Choroid plexus epithelial cell (primary cell): ENCODE measurements at places on chromosomes 16 and 17.

DNA sequence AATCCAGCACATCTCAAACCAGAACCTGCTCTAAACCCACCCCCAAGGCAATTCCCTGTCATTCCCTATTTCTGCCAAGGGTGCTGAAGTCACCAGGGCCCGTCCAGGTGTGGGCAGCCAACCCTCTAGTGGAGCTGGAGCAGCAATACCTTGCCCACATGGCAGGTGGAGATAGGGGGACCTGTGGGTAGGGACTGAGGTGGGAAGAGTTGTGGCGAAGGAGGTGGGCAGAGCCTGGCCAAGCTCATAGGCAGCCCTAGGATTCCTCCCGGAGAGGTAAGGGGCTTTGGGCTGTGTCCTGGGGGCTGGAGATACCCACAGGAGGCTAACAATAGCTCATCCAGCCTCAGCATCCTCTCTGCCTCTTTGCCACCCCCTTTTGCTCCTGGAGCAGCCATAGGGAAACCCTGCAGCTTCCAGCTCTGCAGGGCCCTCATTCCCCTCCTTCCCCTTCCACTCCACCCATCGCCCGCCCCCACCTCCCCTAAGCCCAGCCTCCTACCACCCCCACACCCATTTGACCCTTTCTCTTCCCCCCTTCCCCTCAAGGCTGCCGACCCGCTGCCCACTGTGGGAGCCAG, 30.4 kb upstream of the CRHR1 start:
- no peak for DNase-seq

- no peak for DNase-seq
These were observed 602.0 kb upstream of the C16orf82 start for GRCh38 chr16:26464576-26465266.

DNA sequence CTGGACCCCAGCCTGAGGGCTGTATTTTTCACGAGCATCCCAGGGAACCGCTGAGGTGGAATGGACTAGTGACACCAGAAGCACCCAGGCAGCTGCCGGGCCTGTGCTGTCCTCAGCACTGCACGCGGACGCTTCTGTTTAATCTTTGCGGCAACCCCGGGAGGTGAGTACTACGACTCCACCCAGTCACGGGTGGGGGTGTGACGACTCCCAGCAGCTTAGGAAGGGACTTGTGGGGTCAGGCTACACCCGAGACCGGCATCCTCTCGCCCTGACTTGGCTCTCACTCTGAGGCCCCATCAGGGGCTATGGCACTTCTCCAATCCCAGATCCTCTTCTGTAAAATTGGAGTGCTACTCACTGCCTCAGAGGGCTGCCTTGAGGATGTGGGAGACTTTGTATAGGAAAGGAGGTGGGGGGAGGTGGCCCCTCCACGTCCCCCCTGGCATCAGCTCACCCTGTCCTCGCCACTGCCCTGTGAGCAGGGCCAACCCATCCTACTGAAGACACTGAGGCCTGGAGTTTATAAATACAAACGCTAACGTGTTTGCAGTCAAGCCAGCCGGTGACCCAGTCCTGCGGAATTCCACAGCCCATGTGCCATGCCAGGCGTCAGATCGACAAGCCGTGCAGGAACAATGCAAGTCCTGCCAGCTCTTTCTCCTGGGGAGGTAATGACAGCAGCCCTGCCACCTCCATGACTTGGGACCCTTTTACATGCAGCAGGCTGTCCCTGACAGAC, 44.4 kb downstream of the PPL start:
- DNase-seq = peak; percentile 60

GRCh38 chr16:82488460-82488859, 138.3 kb upstream of the CDH13 start:
- DNase-seq = no peak

- no peak for DNase-seq
These were observed 5.8 kb downstream of the CRHR1 start for GRCh38 chr17:45789874-45790273.

- peak; percentile 12 for DNase-seq
These were observed 43.7 kb downstream of the RND2 start for GRCh38 chr17:43068570-43069367.

GRCh38 chr16:66097751-66098150, 268.7 kb upstream of the CDH5 start:
- DNase-seq = no peak

GRCh38 chr17:81395600-81396277, 482 bp downstream of the BAHCC1 start:
- no peak for DNase-seq

- no peak for DNase-seq
These were observed 21.1 kb upstream of the MYOCD start for GRCh38 chr17:12644623-12645022.

GRCh38 chr16:946048-946395, 24.8 kb downstream of the LMF1 start:
- peak; percentile 23 for DNase-seq

- DNase-seq = peak; percentile 78
These were observed 2.4 kb downstream of the DHRS7B start for GRCh38 chr17:21129023-21129681.

- DNase-seq = no peak
These were observed 867.3 kb upstream of the GOT2 start for GRCh38 chr16:59601452-59601851.

DNA sequence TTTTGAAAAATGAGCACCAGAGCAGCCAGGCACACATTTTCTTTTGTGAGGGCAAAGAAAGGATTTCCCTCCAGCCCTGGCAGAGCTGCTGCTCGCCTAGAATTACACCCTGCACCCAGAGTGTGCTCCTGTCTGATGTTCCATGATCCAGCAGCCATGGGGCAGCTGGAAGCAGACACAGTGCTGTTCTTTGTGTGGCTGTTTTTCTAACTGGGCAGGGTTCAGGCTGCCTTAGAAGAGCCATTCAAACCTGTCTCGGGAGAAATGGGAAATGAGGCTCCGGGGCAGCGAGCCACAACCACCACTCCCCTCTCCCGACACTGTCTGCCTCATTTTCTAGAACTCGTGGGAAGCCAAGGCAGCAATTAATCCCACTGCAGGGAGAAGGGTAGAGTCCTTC, 28.9 kb downstream of the LITAF start:
- DNase-seq = no peak

GRCh38 chr16:67953641-67954375, 9.9 kb upstream of the LCAT start:
- DNase-seq = no peak

- DNase-seq = no peak
These were observed 12.7 kb downstream of the PHKB start for GRCh38 chr16:47473792-47474191.

DNA sequence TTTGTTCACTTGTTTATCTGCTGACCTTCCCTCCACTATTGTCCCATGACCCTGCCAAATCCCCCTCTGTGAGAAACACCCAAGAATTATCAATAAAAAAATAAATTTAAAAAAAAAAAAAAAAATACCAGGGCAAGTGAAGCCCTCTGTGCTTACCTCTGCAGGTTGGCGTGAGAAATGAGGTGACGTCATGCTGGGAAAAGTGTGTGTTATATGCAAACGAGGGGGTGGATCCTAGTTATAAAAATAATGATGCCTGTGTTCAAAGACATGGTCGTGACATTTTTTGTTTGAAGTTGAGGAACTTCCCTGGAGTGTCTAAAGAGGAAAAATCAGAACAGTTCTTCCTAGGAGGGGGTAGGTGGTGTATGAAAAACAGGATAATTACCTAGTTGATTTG, 20.2 kb downstream of the TMC7 start:
- no peak for DNase-seq

DNA sequence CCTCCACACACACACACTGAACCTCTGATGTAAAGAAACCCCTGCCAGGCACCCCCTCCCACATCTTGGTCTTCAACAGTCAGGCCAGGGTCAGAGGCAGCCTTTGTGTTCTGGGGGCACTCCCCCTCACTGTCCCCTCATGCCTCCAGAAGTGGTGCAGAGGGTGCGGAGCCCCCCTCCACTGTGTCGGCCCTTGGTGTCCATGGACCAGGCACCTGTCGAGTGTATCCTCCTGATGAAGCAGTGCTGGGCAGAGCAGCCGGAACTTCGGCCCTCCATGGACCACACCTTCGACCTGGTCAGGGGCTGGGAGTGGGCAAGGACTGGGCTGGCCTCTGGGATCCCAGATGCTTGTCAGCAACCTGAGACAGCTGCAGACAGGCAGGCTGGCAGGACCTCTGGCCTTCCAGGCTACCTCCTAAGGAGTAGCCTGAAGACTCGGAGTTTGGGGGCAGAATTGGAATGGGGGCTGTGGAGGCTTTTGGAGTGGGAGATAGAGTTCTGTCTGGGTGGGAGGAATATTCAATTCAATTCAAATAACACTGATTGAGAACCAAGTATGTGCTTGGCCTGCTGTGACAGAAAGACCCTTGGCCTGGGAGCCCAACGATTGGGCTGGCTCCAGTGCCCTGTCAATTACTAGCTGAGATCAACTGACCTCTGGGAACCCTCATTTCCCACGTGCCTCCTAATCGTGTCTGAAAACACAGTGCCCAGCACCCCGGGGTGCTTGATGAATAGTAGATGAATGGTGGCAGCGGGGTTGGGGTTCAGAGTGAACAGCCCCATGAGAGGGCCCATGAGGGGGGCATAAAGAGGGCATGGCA, 11.5 kb downstream of the GUCY2D start:
- no peak for DNase-seq

- peak; percentile 56 for DNase-seq
These were observed 20.1 kb downstream of the IRX3 start for GRCh38 chr16:54266363-54266955.

GRCh38 chr16:57786632-57787518, 15.4 kb downstream of the KIFC3 start:
- peak; percentile 62 for DNase-seq

- no peak for DNase-seq
These were observed 356.9 kb downstream of the SLC39A11 start for GRCh38 chr17:72735592-72735991.

- no peak for DNase-seq
These were observed at the start of gene PRAC2 for GRCh38 chr17:48722915-48723422. Gene PRAC2, plus strand, starts transcription at chr17:48723185. Its CDS starts 1,226 bp downstream, at chr17:48724411.

- DNase-seq = no peak
These were observed 167.8 kb downstream of the SNX29 start for GRCh38 chr16:12144355-12144754.

DNA sequence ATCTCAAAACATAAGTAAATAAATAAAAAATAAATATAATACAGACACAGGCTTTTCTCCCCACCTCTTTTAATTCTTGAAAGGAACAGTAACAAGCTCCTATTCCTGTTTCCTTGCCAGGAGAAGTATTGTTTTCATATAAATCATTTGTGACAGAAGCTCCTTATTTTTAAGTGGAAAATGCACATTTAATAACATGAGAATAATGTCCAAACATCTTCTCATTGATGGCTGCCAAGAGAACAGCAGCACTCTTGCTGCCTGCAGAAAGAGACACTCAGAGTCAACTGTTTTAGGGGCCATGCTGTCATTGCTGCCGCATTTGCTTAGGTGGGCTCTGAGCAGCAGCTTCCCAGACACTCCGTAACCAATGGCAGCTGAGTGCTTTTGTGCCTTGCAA, 580.1 kb downstream of the WWOX start:
- no peak for DNase-seq

DNA sequence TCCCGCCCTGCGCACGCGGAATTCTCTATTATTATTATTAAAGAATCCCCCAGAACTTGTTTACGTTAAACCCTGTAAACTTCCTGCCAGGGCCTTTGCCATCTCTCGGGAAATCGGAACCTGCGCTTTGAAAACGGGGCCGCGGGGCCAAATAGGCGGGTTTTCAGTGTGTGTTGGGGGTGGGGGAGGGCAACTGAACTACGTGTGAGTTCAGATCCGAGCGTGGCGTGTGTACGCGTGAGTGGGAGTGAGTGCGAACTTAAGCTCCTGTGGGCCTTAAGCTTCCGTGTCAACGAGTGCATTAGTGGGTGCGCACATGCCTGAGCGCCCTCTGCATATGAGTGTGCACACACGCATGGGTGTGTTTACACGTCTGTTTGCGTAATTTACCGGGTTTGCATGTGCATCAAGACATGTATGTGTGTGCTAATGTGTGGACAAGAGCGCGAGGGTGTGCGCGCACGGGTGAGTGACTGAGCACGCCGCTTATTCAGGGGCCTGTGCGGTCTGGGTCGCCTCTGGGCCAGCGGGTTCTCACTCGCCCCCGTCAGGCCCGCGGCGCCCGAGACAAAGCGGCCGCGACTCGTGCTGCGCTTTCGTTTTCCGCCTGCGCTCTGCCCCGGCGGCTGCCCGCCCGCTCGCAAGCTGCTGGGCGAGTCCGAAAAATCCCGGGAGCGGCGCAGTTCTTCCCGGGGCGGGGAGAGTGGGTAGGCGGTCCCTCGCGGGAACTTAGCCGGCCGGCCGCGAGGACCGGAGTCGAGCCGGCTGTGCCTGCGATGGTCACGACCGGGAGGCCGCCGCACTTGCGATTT, 1.2 kb upstream of the FOXF1 start:
- DNase-seq = peak; percentile 82

GRCh38 chr17:5488752-5489151, 2.4 kb downstream of the MIS12 start:
- no peak for DNase-seq

GRCh38 chr16:11355862-11356261, 10.6 kb downstream of the RMI2 start:
- no peak for DNase-seq

GRCh38 chr17:77375108-77375916, 234.5 kb downstream of the SEC14L1 start:
- no peak for DNase-seq

GRCh38 chr16:85090873-85091521, 21.3 kb downstream of the CIBAR2 start:
- DNase-seq = no peak

DNA sequence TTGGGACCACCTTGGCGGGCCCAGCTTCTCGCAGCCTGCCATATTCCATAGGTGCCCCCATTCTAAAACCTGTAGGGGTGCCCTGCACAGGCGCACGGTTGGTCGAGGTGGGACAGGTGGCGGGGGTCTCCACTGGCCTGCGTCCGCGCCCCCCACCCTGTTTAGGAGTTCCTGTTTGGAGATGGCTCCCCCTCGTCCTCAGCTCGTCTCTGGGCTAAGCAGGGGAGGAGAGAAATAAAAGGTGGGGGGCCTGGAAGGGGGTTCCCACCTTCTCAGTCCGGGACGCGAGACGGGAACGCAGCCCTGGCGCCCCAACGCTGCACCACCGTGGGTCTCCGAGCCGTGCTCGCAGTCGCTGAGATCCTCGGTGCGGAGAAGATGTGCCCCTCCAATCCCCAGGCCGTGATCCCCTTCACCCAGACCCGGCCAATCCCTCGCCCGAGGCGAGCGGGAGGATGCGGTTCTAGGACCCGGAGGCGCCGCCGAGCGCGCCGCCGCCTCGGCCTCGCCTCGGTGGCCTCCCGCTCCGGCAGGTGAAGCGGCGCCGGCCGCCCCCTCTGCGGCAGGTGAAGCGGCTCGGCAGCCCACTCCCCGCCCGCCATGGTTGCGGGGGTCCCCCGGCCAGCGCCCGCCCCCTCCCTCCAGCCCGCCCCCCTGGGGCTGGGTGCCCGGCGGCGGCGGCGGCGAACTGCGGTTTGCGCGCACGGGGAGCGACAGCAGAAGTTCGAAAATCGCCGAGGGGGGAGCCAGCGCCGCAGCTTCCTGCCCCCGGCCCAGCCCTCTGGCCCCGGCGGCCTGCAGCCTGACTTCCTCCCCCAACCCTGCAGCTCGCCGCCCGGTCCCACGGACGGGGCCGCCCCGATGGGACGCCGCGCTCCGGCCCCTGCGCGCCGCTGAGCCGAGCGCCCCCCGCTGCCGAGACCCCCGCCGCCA, at the start of gene FMNL1:
TSS of gene FMNL1 (plus strand) at position 805 of the 933 bp plus-strand sequence. CDS start 240 bp downstream, outside the sequence.
- DNase-seq = no peak

- DNase-seq = peak; percentile 30
These were observed 185.3 kb downstream of the AATF start for GRCh38 chr17:37134050-37134449.
